ENCODE measurements at places on chromosomes 5 and 9.

DNA sequence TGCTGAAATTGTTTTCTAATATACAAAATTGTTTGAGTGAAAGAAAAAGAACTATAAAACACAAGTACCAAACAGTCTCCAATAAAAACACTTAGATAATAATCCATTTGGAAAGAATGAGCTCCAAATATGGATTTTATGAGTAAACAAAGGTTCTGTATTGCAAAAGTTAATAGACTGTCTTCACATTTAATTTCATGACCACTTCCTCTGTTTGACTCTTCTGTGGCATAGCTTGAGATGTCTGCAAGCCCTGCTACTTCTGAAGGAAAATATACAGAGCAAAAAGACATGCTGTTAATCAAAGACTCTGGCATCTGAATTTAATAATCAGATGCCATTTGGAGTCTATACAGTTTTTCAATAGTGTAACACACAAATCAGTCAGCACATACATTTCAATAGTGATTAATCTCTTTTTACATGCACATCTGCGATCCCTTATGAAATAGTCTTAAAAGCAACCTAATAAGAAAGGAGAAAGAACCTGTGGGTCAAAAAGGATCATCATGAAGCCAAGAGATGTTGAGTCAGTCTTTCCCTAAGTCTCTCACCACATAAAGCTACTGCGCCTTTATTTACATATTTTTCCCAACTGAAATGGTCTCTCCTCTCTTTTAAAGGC, 165.4 kb upstream of the LHFPL2 start:
- DNase-seq, result no peak

GRCh38 chr5:141857226-141857625, 21.0 kb downstream of the PCDH1 start:
- no peak for DNase-seq

GRCh38 chr5:172370648-172371545, 83.4 kb downstream of the SH3PXD2B start:
- no peak for DNase-seq

- DNase-seq, result no peak
These were observed 141.2 kb upstream of the IER5L start for GRCh38 chr9:129319076-129319937.

- no peak for DNase-seq
These were observed 299.6 kb downstream of the FGF10 start for GRCh38 chr5:44089424-44090144.

GRCh38 chr9:137426018-137426681, 3.0 kb downstream of the NOXA1 start:
- no peak for DNase-seq

- DNase-seq, result no peak
These were observed 105.2 kb downstream of the WNK2 start for GRCh38 chr9:93288891-93289883.

Measured in iPS DF 19.7 (cell line).